Neural progenitor cell (in vitro differentiated cells): ENCODE measurements at places on chromosomes 11 and 22. TPM values are rescaled to one million over a fixed set of nuclear protein-coding genes. Genes with fewer than 3 reads are reported as not detected.

The RNF215 gene
- 11.9 and 38.5 TPM in 2 replicates for total RNA-seq

The BLID gene
- total RNA-seq = not detected in 2 replicates

The COMMD9 gene
- total RNA-seq = 27.0 and 28.4 TPM in 2 replicates

The NUCB2 gene
- 43.5 and 80.1 TPM in 2 replicates for total RNA-seq

The ACAD8 gene
- total RNA-seq = 34.5 and 48.4 TPM in 2 replicates

The FAM180B gene
- total RNA-seq = not detected in 2 replicates

The PRSS23 gene
- total RNA-seq = 266 and 282 TPM in 2 replicates

The DUSP8 gene
- 0.09 and 0.28 TPM in 2 replicates for total RNA-seq
